Stimulated activated CD8-positive, alpha-beta memory T cell treated with anti-CD3 and anti-CD28 coated beads, Interleukin-2, amount 100 ng/mL, for 48 hours (primary cell): ENCODE measurements at places on chromosomes 5 and 9.

DNA sequence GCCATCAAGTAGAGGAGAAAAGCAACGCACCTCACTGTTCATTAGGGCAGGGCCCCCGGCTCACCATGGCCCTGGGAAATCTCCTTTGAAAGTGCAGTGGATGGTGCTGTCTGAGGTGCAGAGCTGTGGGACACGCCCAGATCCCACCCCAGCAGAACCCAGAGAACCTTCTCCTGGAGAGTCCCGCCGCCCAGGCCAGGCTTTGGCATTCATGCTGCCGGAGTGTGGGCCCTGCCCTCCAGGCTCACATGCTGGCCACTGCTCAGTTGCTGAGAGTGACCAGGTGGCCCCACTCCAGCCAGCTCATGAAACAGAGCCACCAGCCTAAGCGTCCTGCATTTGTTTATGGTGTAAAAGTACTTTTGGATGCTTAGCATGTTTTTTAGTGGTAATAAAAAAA is 23.8 kb upstream of the LRRC14B start:
- DNase-seq = no peak

DNA sequence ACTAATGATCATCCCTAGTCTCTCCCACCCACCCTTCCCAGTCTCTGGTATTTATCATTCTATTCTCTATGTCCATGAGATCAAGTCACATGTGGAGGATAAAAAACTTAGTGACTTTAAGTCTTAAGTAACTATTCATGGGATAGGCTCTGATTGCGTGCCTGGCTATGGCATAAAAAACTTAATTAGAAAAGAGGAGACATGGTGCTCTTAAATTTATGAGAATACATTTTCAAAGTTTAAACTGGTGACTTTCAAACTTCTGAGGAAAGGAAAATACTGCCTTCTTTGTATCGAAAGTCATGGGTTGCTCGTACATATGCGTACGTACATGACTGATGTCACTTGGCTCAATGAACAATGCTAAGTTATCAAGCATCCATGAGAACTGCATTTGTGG is 18.2 kb upstream of the TYRP1 start:
- no peak for DNase-seq

DNA sequence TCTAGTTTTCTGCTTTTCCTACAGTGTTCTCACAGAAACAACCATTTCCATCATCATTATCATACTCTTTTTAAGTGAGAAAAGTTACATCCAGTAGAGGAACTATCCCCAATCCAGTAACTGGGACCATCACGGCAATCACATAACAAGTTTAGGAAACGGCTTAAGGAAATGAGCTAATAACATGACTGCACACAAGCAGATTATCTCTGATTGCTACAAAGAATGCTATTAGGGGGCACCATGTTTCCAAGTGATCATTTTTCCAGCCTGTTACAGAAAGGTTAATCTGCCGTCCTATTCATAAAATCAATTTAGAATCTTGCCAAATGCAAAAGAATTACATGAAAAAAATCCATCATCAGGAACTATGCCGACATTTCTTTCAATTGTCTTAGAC is 94.6 kb downstream of the EFNA5 start:
- DNase-seq = no peak

DNA sequence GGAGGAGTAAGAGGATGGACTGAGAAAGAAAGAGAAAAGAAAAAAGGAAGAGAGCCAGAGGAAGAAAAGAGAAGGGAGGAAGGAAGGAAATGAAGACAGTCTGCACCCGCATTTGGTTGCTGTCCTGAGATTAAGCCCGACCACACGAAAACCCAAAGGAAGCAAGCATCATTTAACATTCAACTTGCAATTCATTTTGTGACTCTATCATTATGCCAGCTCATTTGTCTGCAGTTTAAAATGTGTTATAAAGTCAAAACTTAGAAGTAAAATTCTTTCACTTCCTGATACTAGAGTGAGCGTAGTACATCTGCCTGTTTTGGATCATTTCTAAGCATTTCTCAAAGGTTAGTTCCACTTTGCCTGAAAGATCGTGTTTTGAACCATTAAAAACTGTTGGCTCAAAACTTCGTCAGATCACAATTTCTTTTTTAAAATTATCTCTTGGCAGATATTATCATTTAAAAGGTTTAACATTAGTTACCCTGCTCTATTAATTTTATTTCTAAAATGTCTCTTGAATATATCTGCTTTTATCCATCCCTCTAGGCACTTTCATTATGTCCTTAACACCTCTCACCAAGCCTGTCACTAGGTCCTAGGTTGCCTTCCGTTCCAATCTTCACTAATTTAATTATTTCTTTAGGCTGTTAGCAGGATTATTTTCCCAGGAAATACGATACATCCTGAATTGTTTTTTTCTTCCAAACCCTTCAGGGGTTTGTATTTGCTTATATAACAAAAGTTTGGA is 240.9 kb downstream of the TLE4 start:
- no peak for DNase-seq

- DNase-seq = no peak
Measured at GRCh38 chr9:72041775-72042194, 18.6 kb downstream of the C9orf57 start.

DNA sequence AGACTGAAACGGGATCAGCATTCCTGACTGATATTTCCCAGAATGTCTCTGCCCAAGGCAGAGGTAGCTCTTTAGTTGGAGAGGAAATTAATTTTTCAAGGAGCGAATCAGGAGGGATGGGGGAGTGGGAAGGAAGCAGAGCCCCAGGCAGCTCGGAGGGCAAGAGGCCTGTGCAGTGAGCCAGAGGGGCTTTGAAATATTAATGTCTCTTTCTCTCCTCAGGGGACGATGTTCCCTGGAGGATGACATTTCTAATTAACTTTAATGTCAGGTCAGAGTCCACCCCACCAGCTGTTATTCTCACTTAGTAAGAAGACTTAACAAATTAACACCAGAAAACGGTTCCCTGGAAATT is 45.6 kb downstream of the SLC6A7 start:
- DNase-seq = no peak

DNA sequence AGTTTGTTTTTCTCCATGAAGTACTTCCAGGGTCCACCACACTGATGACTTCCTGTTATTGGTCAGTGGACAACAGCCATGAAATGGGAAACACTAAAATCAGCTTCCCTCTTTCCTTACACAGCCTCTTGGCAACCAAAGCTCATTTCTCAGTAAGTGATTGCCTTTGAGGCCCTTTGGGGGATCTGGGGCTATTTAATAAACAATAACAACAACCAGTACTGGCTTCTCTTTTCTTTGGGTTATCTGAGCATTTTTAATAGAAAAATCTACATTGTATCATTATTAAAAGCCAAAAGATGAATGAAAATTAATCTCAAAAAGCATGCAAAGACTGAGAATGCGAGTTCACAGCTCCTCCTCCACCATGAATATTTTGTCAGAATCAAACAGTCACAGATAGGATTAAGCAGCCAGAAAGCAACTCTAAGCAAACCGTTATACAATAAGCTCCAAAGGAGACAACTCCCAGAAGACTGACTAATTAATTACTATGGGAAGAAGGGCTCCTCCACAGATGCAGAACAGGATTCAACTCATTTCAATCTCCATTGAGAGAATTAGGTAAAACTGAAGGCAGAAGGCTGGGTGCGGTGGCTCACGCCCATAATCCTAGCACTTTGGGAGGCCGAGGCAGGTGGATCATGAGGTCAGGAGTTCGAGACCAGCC is 68.3 kb downstream of the SERINC5 start:
- no peak for DNase-seq

- DNase-seq = no peak
Measured at GRCh38 chr9:36169708-36170107, 520 bp downstream of the CCIN start.

- no peak for DNase-seq
Measured at GRCh38 chr9:127746959-127747569, 12.0 kb upstream of the TOR2A start.

GRCh38 chr5:116730185-116730584 is 155.6 kb upstream of the SEMA6A start:
- no peak for DNase-seq

- DNase-seq = no peak
Measured at GRCh38 chr9:34892886-34893285, 65.2 kb upstream of the PHF24 start.

GRCh38 chr9:12289711-12290110 is 403.5 kb upstream of the TYRP1 start:
- DNase-seq = no peak

- no peak for DNase-seq
Measured at GRCh38 chr9:127219520-127219919, 45.1 kb upstream of the GARNL3 start.

- no peak for DNase-seq
Measured at GRCh38 chr5:148343603-148344487, 8.5 kb downstream of the SPINK9 start.

- no peak for DNase-seq
Measured at GRCh38 chr5:29758986-29759421, 1434.5 kb upstream of the CDH6 start.

DNA sequence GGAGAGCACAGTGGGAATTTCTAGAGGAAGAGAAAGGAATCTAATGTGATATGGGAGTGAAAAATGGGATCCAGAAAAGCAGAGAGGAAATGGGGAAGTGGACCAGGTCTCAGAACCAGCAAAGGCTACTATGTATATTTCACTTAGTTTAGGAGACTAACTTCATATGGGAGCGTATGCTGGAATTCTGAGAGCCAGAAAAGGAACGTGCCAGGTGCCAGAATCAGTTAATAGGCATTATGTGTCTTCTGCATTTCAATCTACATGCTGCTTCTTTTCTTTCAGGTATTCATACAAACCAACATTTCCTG is 28.5 kb upstream of the IFNA14 start:
- no peak for DNase-seq

- no peak for DNase-seq
Measured at GRCh38 chr5:154287136-154287535, 96.6 kb downstream of the GALNT10 start.

DNA sequence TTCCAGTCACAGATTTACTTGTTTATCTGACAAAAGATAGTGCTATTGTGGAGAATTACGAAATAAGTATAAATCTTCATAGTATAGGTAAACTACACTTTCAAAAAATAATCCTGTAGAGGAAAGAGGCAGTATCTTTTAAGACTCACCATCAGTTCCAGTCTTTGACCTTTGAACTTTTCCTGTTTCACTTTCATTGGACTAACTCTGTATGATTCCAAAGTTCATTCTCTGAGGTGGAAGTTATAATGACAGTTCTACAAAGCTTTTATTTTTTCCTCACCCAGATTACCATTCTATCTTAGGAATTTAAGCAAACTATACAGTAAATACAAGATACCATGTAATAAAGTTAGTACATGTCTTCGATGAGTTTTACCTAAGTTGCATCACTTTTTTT is 901.3 kb upstream of the SEMA6A start:
- no peak for DNase-seq
